ENCODE measurements at places on chromosomes 3 and 15.

DNA sequence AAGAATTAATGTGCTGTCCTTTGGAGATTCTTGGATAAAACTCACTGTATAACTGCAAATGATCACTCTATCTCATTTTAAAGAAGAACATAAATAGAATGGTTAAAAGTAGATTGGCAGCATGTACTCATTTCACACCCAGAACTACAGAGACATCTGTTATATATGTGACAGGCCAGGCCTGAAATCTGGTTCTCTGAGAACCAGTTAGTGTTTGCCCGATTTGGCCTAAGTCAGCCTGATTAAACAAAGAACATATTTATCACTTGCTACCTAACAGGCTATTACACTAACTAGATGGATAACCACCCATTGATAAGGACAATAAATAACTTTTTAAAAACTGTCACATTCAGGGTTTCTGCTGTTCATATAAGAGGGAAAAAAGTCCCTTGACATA is 460.1 kb downstream of the CNTN4 start:
- DNase-seq = no peak

DNA sequence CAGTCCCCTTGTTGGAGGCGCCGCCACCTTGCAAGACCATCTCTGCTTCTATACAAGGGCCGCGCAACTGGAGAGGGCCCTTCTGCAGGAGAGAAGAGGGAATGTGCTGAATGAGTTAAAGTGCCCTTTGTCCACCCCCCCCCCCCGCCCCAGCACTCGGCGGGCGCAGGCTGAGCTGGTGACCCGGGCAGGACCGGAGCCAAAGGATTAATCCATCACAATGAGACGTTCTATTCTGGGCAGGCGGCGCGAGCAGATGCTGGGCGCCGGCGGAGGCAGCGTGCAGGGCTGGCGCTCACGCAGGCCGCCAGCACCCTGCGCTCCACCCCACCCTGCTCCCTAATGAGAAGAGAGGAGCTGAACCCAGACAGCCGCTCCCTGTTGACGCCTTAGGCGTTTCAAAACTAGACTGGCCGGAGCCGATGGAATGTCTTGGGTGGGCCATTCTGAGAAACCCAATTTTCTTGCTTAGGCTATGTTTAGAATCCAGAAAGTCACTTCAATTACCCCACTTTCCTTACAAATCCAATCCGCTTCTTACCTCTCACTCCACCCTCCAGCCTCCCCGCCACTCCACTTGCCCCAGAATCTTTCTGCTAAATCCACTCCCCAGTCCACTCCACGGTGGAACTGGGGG is 32.9 kb downstream of the GJD2 start:
- no peak for DNase-seq

DNA sequence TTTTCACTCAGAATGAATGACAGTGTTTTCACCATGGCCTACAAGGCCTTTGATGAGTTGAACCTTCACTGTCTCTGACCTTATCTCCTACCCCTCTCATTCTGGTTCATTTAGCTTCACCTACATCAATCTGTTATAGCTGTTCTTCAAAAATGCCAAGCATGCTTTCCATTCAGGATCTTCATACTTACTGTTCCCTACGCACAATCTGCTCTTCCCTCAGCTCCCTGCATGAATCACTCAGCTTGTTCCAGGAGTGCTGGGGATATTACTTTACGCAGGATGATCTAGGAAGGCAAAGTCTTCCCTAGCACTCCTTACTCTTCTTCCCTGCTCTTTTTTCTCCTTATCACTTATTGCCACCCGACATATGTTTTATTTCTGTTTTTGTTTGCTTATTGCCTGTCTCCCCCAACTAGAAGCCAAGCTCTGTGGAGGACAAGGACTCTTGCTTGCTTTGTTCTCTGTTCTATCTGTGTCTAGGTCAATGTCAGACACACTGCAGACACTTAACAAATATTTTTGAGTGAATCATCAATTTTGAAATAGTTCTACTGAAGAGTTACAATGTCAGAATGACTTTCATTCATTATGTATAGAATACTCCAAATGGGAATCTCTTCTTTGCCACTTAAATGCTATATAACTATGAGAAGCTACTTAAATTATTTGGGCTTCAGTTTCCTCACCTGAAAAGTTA is 238.3 kb upstream of the FEZF2 start:
- no peak for DNase-seq

- DNase-seq = no peak
Observed at GRCh38 chr3:157132936-157133335, 27.0 kb downstream of the CCNL1 start.

DNA sequence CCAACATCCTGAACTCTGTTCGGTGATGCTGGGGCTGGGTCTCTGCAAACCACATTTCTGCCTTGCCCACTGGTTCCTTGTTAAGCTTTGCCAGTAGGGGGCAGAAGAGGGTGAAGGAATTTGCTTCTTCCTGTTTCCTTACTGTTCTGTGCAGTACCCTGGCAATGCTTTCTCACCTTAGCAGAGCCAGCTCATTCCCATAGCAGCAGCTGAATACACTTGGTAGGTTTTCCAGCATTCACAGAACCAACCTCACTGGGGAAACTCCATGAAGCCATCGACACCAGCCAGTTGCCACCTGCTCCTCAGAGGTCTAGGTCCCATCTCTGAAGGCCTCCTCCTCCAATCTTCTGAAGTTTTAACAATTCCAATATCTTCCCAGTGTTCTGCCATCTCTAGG is 308.4 kb downstream of the PDCD6IP start:
- DNase-seq = no peak
